ENCODE measurements at places on chromosomes 16 and 17. TPM values are rescaled to one million over a fixed set of nuclear protein-coding genes. Genes with fewer than 3 reads are reported as not detected.

DNA sequence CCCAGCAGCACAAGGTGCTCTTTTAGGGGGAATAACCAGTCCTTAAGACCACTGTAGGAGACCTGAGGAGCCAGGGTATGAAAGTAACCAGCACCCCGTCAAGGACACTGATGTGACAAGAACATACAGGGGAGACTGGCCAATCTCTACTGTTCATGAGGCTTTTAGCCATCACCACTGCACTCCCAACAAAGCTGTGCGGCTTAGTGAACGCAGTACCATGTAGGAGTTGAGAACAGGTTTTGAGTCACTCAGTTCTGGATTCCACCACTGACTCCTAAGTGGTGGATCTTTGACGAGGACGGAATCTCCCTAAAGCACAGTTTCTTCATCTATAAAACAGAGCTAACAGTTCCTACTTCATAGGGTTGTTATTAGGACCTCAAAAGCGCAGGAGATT, 26.8 kb downstream of the COG4 start:
- DNase-seq, result no peak

DNA sequence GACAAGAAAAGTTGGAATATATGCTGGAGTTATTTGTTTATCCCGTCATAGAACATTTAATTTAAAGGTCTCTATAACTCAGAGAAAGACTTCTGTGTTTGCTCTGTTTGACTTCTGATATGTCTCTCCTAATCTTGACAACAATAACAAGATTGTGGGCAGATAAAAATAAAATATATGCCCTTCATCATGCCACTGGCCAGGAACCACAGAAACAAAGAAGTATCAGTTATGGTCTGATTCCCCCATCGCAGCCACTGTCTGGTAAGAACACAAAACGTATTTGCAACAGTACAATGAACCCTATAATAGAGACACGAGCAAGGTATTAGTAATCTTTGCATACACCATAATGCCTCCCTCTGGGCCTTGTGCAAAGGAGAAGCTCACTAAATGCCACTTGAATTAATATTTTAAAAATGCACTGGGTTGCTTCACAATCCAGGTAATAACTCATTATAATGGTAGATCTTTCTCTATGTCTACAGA, 1498.3 kb downstream of the CDH11 start:
- no peak for DNase-seq

DNA sequence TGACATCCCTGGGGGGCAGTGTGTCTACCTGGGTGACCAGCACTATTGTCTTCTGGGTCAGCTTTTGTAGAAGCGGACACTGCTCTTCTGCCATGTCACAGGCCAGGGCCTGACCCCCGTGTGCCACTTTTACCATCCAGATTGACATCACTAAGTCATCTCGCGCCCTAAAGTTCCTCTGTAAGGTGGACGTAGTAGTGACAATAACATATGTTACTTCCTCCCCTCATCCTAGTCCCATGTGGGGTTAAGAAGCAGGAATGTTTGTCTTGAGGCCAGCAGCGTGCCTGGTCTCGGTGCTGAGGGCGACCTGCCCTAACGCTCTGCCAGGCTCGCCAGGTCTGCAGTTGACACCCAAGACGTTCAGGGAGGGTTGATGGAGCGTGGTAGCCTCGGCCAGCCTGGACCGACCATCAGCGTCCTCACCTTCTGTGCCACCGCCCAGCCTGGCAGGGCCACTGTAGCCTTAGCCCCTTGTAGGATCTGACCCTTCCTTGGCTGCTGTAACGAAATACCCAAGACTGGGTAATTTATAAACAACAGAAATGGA, 20.7 kb downstream of the GAA start:
- DNase-seq, result no peak

ULK2 gene
- 18.4 TPM for total RNA-seq

DNA sequence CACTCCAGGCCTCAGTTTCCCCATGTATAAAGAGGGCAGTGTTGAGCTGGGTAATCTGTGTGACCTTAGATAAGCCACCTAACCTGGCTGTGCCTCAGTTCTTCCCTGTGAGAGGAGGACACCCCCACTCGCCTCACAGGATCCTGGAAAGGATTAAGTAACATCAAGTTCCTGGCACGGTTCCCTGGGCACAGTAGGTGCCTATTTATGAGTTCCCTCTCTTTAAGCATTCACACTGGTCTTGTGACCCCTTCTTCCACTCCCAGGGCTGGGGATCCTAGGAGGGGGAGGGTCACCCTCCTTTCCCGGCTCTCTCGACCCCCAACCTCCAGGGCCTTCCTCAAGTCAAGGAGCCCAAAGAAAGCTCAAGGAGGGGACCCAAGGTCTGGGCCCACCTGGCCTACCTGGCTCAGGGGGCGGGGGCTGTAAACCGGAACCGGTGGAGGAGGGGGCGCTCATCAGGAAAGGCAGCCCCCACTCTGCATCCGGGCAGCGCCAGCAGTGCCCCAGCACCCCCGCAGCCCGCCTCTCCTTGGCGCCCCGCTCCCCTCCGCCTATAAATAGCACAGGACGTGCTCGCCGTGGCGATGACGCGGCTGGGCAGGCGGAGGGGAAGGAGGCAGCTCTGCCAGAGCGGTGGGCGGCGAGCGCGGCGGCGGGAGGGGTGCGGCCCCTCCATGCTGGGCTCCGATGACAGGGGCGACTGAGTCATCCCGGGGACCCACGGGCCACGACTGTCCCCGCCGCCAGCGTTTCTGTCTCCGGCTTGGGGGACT, 9.4 kb downstream of the RPL19 start:
- peak; percentile 51 for DNase-seq

DNA sequence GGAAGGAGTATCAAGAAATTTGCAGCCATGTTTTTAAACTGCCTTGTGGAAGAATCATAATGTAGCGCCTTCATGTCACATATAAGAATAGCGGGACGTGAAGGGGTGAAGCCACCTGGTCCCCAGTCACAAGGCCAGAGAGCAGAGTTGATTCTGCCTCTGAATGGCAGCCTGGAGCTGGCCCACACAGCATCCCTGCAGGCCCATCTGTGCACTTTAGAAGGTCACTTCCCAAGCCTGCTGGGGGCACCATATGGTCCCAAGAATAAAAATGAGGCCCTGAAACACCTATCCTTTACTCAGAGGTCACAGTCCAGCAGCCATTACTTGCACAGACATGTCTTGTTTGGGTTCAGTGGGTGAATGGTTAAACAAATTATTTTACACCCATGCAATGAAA, 15.0 kb downstream of the CD300E start:
- DNase-seq, result no peak

DNA sequence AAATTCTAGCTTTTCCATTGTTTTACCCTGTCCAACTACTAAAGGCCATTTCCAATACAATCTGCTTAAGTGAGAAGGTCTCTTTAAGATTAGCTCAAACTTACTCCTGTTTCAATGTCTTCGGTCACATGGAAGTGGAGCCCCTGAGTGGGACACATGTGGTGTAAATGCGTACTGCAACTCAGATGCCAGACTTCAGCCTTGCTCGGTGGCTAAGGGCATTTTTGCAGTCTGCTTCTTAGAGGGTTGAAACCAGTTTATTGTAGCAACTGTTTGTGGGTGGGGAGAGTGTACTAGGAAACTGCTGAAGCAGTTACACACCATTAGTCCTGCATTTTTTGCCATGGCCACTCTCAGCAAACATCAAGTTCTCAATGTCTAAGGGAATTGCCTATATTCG, 140.6 kb downstream of the PARN start:
- peak; percentile 37 for DNase-seq

C17orf100 gene
- 0.85 TPM for total RNA-seq

Measured in dermis blood vessel endothelial cell (primary cell).